ENCODE measurements at places on chromosomes 11 and 22. TPM values are rescaled to one million over a fixed set of nuclear protein-coding genes. Genes with fewer than 3 reads are reported as not detected.

DNA sequence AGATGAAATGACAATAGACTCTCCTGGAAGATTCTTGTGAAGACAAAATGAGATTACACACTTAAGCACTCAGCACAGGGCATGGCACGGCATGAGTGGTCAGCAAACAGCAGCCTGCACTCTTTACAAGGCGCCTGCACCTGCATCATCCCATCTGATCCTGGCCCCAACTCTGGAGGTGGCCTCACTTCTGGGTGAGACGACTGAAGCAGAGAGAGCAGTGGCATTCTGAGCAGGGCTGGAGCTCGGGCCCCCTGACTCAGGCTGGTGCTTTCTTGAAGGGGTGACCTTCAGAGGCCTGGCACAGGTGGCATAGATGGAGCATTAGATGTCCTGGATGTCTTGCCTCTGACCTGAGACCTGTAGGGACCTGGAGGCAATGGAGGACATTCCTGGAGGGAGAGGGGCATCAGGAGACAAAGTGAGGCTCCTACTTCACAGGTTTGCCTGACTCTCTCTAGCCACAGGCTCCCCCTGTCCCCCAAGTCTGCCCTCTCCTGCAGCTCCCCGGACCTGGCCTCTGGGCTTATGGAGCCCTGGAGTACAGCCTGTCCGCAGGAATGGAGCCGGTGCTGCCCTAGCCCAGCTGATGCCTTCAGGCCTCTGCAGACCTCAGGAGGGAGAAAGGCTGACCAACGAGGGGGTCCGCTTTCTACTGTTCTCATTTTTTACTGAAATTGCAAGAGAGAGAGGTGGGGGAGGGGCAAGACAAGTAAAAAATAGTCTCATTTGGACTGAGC, 65.5 kb upstream of the THY1 start:
- DNase-seq, result no peak

CENPM gene
- total RNA-seq, result 0.79 TPM

- no peak for DNase-seq
These were observed 70.8 kb downstream of the RAB38 start for GRCh38 chr11:88104408-88104807.

SNX15 gene
- 17.2 TPM for total RNA-seq

OR5D18 gene
- not detected for total RNA-seq

DNA sequence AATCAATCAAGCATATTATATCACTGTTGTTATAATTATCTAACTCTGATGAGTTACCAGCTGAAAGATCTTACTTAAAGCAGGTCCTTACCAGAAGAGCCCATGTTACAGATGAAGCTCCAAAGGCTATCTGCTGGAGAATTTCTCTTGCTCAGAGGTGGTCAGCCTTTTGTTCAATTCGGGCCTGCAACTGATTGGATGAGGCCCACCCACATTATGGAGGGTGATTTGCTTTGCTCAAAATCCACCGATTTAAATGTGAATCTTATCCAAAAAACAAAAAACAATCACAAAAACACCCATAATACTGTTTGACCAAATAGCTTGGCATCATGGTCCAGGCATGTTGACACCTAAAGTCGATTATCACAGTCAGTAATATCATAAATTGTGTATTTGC, 348.6 kb upstream of the ANO3 start:
- DNase-seq, result no peak

Data from left cardiac atrium (tissue), 4 donors.